Progenitor cell of endocrine pancreas (in vitro differentiated cells): ENCODE measurements at places on chromosomes 6 and 20.

GRCh38 chr20:46123482-46124245 lies 5.5 kb downstream of the CD40 start:
- DNase-seq: no peak

DNA sequence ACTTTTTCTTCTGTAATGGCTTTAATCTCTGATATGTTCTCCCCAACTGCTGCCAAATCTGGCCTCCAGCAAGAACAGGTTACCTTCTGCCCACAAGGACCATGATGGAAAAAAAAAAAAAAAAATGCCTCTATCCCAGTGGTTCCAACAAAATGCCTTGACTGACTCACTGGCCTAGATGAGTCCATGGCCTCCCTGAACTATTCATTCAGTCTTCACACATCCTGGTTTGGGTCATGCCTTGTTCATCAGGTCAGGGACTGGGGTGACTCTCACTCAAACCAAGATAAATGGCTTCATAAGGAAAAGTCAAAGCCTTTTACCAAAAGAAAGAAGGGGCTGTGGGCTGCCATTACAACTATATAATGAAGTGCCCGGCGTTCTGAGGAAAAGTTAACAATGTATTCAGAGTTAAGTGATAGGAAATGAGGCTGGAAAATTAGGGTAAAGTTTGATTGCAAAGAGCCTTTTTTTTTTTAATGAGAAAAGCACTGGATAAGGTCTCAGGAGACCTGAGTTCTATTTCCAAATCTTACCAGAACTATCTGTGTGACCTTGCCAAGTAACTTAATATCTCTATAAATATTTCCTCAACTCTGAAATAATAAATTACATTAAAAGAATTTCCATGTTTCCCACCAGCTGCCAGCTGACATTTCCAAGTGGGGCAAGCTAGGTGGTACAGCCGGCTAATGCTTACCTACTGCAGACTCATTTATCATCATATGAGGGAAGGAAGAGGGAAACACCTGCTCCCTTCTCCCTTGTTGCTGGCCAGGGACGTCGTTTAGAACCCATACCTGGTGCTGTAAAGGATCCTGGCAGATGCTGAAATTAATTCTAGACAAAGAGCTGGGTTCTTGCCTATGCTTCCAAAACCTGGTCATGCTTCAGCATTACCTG lies 380.0 kb upstream of the MARCKS start:
- DNase-seq: no peak

DNA sequence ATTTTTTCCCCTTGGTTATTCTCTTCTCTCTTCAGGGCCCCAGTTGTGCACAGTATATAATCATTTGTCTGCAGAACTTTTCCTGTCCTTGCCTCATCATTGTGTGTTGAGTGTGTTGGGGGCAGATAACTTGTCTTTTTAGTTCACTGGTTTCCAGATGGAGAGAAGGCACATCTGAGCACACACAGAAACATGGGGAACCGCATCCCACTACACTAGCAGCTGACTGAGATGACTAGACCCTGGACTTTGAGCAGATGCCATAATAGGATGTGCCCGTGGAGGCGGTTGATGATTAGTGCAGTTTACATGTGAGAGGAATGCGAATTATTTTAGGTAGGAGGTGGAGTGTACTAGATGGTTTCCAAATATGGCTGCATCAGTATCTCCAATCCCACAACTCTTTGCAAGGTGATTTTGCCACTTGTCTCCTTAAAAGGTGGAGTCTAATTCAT lies 26.5 kb upstream of the SH3BGRL2 start:
- no peak for DNase-seq

DNA sequence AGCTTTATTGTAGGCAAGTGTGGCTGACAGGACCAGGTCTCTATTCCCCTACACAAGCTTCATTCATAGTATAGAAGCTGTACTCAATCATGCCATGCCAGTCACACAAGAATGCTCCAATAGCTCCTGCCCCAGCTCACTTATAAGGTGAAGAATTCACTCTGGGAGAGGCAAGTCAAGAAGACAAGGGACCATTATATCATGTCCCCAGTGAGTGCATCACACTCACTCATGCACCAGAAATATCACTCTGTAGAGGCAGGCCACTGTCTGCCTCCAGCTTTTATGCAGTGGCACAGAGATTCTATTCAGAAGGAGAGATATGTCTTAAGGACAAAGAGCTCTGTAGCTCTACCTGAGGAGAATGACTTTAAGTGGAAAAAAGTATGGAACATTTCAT lies 263.2 kb downstream of the GJA1 start:
- DNase-seq: no peak

DNA sequence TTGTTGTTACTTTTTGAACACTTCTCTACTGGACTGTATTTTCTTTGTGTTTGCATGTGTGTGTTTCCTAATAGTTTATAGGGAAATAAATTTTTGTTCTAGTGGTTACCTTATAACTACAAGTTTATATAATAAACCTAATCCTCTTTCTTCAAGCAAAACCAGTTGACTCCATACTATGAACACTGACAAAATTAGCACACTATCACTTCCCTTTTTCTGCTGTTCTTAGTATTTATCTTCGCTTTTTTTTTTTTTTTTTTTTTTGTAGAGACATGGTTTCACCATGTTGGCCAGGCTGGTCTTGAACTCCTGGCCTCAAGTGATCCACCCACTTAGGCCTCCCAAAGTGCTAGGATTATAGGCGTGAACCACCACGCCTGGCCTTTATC lies 25.0 kb upstream of the C6orf62 start:
- DNase-seq: no peak

GRCh38 chr6:159279790-159280277 lies 110.6 kb downstream of the FNDC1 start:
- no peak for DNase-seq

- no peak for DNase-seq
These were observed 11.2 kb downstream of the SLC35A1 start for GRCh38 chr6:87483929-87484328.

DNA sequence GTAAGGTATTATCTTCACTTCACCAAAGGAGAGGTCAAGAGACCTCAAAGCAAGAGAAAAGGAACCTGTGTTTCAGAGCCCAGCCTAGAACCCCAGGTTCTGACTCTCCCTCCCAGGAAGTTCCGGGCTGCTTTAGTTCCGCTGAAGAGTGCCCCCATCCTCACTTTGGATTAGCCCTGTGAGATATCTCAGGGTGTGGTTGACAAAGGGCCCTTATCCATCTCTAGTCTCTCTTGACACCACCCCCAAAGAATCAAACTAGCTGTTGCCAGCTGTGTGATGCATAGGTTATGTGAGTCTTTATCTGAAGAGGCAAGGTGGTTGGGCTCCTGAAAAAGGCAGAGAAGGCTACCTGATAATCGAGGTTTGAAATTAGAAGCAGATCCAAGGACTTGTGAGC lies 20.6 kb downstream of the BRPF3 start:
- no peak for DNase-seq

DNA sequence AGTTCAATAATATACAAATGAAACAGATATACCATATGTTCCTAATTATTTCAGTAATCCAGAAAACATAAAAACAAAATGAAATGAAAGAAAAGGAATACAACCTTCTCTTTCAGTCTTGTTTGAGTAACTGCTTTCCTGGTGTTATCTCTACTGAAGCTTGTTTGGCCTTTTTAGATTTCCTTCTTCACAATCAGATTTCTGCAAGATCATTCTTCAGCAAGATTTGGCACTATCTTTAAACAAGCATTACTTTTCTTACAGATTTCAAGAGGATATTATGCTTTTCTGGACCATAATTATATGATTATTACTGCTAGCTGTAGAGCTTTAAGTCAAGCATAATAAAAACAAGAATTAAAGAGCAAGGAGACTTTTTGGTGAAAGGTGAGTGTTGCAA lies 120.2 kb downstream of the MYB start:
- no peak for DNase-seq

GRCh38 chr6:107827541-107827940 lies 3.4 kb upstream of the SCML4 start:
- DNase-seq: no peak

GRCh38 chr6:143060806-143061596 lies at the start of gene AIG1:
Gene AIG1, plus strand, starts transcription at chr6:143060889. Its CDS starts 37 bp downstream, at chr6:143060926.
- DNase-seq: peak; percentile 53

- DNase-seq: no peak
These were observed 85.5 kb downstream of the RNF182 start for GRCh38 chr6:14010275-14010674.

GRCh38 chr20:1696521-1697209 lies 39.1 kb upstream of the SIRPG start:
- no peak for DNase-seq

- DNase-seq: no peak
These were observed 123.8 kb downstream of the CDKAL1 start for GRCh38 chr6:20658053-20658452.

GRCh38 chr20:51341581-51341980 lies 200.9 kb downstream of the NFATC2 start:
- DNase-seq: no peak

- DNase-seq: no peak
These were observed 2.5 kb downstream of the MCM9 start for GRCh38 chr6:118932421-118932820.

DNA sequence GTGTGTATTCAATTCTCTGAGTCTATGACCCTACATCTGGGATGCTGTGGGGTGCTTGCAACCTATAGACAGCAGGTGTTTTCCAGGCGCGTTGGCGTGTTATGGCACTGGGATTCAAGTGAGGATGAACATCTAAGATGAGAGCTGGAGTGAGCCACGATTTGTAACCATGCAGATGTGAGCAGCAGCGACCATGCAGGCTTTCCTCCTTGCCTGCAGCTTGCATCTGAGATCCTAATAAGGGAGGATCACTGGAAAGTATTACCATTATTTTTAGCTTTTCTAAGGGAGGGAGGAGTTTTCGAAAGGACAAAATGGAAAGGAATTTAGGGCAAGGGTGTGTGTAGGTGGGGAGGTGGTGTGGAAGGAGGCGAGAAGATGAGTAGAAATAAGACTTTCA lies 216.7 kb downstream of the ATXN1 start:
- DNase-seq: no peak

DNA sequence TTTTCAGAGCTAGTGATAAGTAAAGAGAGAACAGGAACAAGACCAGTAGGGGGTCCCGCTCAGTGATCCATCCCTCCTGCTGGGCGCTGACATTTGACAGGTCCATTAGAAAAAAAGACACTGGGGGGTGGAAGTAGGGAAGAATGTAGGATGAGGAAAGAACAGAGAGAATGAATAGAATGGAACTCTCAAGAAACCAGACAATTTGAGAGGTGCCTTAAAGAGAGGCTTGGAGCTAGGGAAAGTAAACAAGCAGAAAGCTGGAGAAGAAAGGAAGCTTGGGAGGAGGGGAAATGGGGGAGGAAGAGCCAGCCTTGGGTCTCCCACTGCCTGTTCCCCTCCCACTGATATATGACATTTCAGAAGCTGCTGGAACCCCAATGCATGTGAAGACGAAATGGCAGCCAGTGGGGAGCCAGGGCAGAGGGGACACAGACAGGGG lies 8.4 kb downstream of the GABBR1 start:
- no peak for DNase-seq

GRCh38 chr6:116405138-116405537 lies 34.4 kb downstream of the DSE start:
- DNase-seq: no peak

GRCh38 chr20:41228858-41229257 lies 88.7 kb downstream of the ZHX3 start:
- no peak for DNase-seq

- no peak for DNase-seq
These were observed 1.1 kb upstream of the CDC5L start for GRCh38 chr6:44386364-44386928.

GRCh38 chr20:53598140-53599043 lies 4.8 kb upstream of the ZNF217 start:
- no peak for DNase-seq

GRCh38 chr6:128278836-128279235 lies 241.6 kb downstream of the PTPRK start:
- DNase-seq: no peak

DNA sequence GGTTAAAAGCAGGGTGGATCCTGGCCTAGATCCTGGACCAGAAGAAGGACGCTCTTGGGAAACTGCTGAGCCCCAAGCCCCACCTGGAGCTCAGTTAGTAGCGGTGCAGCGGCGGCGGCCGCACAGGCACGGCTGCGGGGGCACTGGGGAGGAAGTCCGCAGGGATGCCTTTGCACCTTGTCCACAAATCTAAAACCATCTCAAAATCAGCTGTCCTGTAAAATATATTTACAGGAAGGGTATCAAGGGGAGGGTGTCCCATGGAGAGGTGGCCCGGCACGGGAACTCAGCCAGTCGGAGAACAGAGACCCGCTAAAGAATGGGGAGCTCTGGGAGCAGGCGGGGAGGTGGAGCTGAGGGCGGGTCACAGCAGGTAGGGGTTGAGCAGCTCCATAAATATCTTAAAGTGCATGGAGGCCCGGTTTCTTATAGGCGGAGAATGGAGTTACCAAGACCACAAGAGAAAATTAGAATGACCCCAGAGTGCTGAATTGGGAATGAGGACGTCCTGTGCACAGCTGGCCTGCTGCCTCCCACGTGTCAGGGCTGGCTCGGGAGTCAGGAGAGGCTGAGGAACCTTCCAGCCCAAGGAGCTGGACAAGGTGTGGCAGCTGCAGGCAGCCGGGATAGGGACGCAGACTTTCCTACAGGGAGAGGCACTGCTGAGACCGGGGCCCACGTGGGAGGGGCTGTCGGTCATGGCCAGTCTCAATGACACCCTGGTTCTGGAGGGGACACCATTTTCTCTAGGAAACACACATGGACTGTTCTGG lies 8.0 kb downstream of the MTG2 start:
- no peak for DNase-seq

- DNase-seq: no peak
These were observed 21.3 kb downstream of the TRMT6 start for GRCh38 chr20:5928836-5929715.

- DNase-seq: no peak
These were observed 3.1 kb upstream of the IPCEF1 start for GRCh38 chr6:154359679-154360078.

DNA sequence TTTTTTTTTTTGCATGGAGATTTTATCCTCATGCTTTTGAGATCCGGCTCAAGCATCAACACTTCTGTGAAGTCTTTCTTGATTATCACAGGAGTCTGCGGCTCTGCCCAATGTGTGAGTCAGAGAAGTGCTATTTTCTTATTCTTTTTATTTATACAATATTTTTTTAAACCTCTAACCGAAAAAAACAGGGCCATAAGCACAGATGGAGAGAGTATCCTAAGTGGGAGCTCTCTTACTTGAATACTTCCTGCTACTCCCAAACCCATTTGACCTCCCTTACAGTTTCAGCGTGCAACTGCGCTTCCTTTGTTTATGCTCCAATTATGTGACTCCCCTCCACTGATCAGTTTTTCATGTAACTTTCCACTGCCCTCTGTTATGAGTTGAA lies 8.7 kb upstream of the ATXN1 start:
- no peak for DNase-seq

- no peak for DNase-seq
These were observed 15.1 kb downstream of the RALGAPA2 start for GRCh38 chr20:20697325-20697845.
